ENCODE measurements at places on chromosomes 16 and 17. TPM values are rescaled to one million over a fixed set of nuclear protein-coding genes. Genes with fewer than 3 reads are reported as not detected.

DNA sequence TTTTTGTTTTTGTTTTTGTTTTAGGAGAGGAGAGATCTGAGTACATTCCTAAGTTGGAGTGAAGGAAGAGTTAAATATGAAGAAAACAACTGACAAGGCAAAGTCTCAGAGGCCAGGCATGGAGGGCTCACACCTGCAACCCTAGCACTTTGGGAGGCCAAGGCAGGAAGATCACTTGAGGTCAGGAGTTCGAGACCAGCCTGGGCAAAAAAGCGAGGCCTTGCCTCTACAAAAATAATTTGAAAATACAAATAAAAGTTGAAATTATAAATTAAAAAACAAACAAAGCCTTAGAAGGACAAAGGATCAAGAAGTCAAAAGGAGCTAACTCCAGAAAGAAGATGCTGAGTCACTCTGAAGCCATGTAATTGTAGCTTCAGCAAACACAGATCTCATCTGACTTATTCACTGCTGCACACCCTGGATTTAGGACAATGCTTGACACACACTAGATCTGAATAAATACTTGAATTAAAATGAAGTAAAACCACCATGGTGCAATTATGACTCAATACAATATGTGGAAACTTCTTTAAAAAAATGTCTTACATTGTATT lies 9.1 kb downstream of the CEP20 start:
- DNase-seq, result no peak

DNA sequence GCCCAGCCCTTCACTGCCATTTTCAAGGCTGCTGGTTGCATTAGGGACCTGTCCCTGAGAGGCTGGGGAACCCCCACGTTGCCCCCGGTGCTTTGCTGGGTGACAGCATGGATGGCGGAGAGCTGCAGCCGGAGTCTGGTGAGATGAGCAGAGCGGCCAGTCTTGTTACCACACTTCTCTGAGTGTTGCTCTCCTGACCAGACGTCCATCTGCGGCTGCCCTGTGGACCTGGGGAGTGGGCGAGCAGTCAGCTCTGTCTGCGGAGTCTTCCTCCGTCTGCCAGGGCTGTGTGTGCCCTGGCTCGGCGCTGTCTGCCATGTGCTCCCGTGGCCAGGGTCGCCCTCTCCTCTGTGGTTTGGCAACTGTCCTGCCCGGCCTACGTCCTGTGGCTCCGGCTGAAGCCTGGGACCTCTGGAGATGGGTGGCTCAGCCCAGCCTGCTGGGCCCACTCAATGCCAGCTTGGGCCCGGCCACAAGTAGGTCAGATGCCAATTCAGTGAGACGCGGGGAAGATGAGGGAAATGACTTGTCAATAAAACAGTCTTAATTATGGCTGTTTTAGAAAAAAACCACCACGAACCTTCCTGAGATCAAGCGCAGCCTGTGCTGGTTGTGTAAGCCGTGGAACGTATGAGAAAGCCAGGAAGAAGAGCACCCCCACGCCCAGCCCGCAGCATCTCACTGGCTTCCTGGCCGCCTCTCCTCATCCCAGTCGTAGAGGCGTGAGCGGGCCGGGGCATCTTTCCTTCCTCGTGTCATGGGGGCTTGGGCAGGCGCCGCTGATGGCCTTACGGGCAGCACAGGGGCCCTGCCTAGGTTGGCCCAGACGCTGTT lies 7.9 kb downstream of the KCTD5 start:
- DNase-seq, result no peak

DNA sequence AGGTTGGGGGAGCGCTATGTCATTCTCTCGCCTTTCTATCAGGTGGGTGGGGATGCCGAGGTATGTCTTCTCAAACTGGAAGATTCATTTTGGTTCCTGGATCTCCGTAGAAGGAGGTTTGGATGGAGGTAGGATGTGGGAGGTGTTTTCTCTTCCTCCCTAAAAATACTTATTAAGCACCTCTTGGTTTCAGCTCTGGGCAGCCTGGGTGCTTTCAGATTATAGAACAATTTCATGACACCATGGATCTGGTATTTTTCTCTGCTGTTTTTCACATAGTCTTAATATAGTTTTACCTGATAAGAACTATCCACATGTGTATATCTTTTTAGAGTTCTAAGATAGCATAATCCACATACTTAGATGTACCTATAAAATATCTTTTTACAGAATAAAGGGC lies 92.9 kb downstream of the YPEL2 start:
- no peak for DNase-seq

CRYM gene
- total RNA-seq, result not detected

DNA sequence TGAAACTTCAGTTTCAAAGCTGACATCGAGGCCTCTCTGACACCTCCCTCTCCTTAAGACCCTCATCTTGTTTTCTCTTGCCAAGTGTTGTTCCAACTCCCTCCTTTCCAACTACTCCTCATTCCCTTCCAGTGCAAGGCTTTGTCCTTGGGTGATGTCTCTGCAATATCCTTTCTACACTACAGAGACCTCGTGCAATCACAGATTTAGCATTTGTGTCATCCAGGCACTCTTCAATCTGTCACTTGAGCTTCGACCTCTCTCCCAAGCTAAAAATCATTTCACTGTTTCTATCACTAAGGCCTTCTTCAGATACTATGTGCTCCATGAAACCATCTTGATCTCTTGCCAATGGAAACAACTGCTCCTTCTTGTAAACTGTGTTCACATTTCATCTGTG lies 31.6 kb downstream of the TEKT3 start:
- DNase-seq, result no peak

Data from activated T-helper 2 cell treated with anti-CD3 and anti-CD28 coated beads, Interferon-gamma antibody, Interleukin-2, Interleukin-4, amounts not matched to agents 10 μg/mL and 5 μg/mL and 100 μg/mL, durations not matched to agents 14 hours and 24 hours and 36 hours (primary cell).